NCI-H2029 treated with DMSO at 0.1 percent for 48 hours (cell line): ENCODE measurements at places on chromosomes 11 and 22.

GRCh38 chr11:6452219-6452618 lies 11.4 kb upstream of the HPX start:
- no peak for DNase-seq

DNA sequence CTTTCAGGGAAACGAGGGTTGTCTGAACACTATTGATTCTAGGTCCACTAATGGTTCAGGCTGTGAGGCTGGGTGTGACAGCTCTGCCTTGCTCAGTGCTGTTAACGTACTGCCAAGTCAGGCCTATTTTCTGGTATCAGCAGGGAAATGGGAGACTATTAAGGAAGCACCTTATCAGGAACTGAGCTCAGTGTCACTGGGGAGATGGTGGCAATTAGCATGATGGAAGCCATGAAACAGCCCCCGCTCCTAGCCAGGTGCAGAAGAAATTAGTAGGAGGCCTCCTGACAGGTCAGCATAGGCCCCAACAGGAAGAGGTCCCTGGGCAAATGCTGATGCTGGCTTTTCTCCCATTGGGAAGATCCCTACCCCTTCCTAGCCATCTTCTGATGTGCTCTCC lies 42.6 kb upstream of the LMO2 start:
- DNase-seq = no peak

- no peak for DNase-seq
Measured at GRCh38 chr11:1829039-1829820, 5.6 kb upstream of the SYT8 start.

DNA sequence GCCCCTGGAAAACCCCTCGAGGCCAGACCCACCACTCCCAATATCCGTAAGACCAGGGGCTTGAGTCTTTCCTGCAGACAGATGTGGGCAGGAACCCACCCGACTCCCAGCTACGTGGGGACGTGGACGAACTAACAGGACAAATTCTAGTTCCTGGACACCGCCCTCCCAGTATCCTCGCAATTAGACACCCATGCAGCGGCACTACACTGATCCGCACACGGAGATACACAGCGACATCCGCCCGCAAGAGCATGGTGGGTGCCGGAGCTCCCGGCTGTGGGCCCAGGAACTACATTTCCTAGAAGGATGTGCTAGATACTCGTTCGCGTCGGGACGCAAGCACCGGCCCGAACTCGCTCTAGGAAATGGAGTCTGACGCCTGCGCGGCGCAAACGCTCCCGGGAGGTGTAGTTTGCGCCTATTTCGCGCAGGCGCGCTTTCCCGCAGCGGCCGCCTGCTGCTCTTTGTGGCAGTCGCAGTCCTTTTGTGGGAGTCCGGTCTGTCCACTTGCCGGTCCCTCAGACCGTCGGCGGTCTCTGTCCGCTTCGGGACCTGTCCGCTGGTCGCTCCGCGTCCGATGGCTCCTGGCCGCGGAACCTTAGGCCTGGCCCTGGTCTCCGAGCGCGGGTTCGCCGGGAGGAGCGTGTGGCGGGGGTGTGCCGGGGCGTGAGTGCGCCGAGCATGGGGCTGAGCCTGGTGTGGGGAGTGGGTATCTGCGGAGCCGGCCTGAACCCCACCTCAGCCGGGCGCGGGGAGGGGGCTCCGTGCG lies at the start of gene ZNF74:
Gene ZNF74, plus strand, starts transcription at position 447 of the 772 bp plus-strand sequence. CDS start 478 bp downstream, outside the sequence.
- peak; percentile 59 for DNase-seq

DNA sequence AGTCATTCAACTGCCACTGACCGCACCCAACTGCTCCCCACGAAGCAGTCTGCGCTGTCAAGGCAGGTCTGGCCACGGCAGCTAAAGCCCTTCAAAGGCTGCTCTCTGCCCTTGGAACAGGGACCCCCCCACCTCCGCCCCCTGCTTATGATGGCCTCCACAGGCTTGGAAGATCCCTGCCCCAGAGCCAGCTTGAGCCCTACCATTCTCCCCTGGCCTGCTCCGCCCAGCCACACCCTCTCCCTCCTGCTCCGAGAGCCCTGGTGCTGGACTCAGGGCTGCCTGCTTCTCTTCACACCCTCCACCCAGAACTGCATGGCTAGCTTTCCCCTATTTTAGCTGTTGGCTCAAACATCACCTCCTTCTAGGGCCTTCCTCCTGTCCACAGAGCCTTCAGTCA lies 19.0 kb downstream of the ZMAT5 start:
- DNase-seq = no peak

- no peak for DNase-seq
Measured at GRCh38 chr22:40611606-40612005, 24.9 kb downstream of the MRTFA start.

DNA sequence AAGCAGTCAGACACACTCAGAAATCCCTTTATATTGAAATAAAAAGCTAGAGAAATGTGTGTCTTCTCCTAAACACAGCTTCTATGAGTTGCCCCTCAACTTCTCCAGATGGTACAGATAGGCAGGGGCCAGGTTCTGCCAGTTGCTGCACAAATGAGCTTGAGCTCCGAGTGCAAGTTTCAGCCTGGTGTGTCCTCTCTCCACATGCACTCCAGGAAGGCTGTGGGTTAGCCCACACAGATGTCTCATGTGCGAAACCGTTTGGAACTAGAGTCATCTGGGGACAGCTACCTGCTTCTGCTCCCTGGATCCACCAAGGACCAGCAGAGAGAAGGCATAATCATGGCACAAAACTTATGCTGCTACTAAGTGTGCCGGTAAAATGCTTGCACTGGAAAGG lies 812.6 kb downstream of the OPCML start:
- no peak for DNase-seq

DNA sequence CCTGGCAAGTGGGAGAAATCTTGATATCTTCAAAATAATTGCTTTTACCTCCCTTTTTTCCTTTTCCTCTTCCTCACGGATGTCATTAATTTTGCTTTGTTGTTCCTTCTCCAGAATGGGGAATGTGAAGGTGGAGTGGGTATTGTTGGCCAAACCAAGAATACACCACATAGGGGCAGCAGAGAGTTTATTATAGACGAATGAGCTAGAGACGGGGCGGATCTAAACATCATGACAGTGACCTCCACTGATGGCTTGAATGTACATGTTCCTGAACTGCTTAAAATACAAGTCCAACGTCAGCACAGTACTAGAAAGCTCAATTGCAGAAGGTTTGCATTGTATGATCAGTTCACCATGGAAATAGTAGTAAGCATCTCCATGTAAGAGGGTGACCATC lies 122.3 kb upstream of the SNX19 start:
- DNase-seq = no peak
